ENCODE measurements at places on chromosomes 3 and 15. TPM values are rescaled to one million over a fixed set of nuclear protein-coding genes. Genes with fewer than 3 reads are reported as not detected.

CYP8B1 gene
- not detected for total RNA-seq

TLR9 gene
- 0.32 TPM for total RNA-seq

DAZL gene
- not detected for total RNA-seq

GRCh38 chr3:123161167-123161566, 40.6 kb upstream of the SEC22A start:
- H3K36me3 ChIP-seq: peaks cover 22% of the 10 kb centered on the region
- H3K4me1 ChIP-seq: no peaks in the 10 kb centered on the region
- H3K27ac ChIP-seq: no peak overlapping the region
- no peaks in the 10 kb centered on the region for H3K27me3 ChIP-seq

- no peak overlapping the region for H3K4me3 ChIP-seq
- no peaks in the 10 kb centered on the region for H3K36me3 ChIP-seq
- H3K4me1 ChIP-seq: no peaks in the 10 kb centered on the region
- no peaks in the 10 kb centered on the region for H3K27me3 ChIP-seq
These were observed 357.6 kb downstream of the NLGN1 start for GRCh38 chr3:173755161-173755560.

- H3K36me3 ChIP-seq: no peaks in the 10 kb centered on the region
- H3K27me3 ChIP-seq: peaks cover 75% of the 10 kb centered on the region
- DNase-seq: peak; percentile 16
- H3K27ac ChIP-seq: no peak overlapping the region
- H3K4me3 ChIP-seq: peak overlapping the region; percentile 66
These were observed 6.1 kb downstream of the GATA2 start for GRCh38 chr3:128486681-128487537.

DNA sequence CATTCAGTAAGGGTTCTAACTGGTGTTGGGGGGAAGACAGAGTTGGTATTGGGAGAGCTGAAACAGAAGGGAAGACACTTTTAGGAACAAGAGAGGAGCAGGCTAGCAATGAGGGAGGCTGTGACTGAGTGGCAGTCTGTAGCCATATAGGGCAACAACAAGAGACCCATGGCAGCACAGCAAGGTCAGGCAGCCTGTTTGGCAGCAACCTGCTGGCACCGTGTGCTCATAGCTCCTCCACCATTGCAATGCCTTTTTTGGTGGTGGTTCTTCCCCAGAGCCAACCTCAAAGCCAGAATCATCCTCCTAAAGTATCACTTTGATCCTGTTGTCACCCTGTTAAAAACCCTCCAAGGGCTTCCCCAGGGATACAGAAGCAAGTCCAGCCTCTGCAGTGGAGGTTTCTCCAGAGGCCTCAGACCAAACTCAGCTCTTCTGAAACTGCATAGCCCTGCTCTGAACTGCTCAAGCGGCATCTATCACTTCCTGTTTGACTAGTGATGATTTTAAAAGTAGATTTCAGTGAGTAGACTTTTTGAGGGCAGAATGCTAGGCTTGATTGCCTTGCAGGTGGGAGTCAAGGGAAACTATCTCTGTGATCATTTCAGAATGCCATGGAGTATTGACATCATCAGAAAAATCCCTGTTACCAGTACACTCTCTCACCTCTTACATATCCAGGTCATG, 176.9 kb downstream of the STAC start:
- no peaks in the 10 kb centered on the region for H3K27me3 ChIP-seq
- DNase-seq: no peak
- no peaks in the 10 kb centered on the region for H3K4me1 ChIP-seq
- H3K27ac ChIP-seq: no peak overlapping the region

- H3K27ac ChIP-seq: peak within 1 kb of the TSS; percentile 84
- peak within 1 kb of the TSS; percentile 87 for H3K4me3 ChIP-seq
- H3K4me1 ChIP-seq: peaks cover 18% of the 10 kb centered on the region
- peak; percentile 94 for DNase-seq
- H3K27me3 ChIP-seq: no peaks in the 10 kb centered on the region
These were observed at the start of gene DAG1 for GRCh38 chr3:49469936-49470713. TSS of gene DAG1 (plus strand) at chr3:49470267. CDS start at chr3:49510535, 40,268 bp downstream.

- H3K27me3 ChIP-seq: no peaks in the 10 kb centered on the region
- H3K27ac ChIP-seq: peak overlapping the region; percentile 4
- no peak for DNase-seq
- H3K36me3 ChIP-seq: peaks cover 10% of the 10 kb centered on the region
These were observed 75.4 kb downstream of the KLF13 start for GRCh38 chr15:31402003-31402402.

- no peaks in the 10 kb centered on the region for H3K4me1 ChIP-seq
- H3K27me3 ChIP-seq: peaks cover 13% of the 10 kb centered on the region
- no peak overlapping the region for H3K27ac ChIP-seq
- H3K36me3 ChIP-seq: no peaks in the 10 kb centered on the region
These were observed 15.7 kb downstream of the ACAN start for GRCh38 chr15:88818920-88819319.

- no peak overlapping the region for H3K27ac ChIP-seq
- no peak overlapping the region for H3K4me3 ChIP-seq
- DNase-seq: no peak
- peaks cover 7% of the 10 kb centered on the region for H3K27me3 ChIP-seq
These were observed 18.6 kb upstream of the FSTL1 start for GRCh38 chr3:120469440-120469839.

All from activated T-helper 2 cell treated with anti-CD3 and anti-CD28 coated beads, Interferon-gamma antibody, Interleukin-2, Interleukin-4, amounts not matched to agents 10 μg/mL and 5 μg/mL and 100 μg/mL, durations not matched to agents 14 hours and 24 hours and 36 hours (primary cell).